Activated gamma-delta T cell treated with Interleukin-2 at 50 U/mL for 16 hours (primary cell): ENCODE measurements at places on chromosomes 12 and 14.

DNA sequence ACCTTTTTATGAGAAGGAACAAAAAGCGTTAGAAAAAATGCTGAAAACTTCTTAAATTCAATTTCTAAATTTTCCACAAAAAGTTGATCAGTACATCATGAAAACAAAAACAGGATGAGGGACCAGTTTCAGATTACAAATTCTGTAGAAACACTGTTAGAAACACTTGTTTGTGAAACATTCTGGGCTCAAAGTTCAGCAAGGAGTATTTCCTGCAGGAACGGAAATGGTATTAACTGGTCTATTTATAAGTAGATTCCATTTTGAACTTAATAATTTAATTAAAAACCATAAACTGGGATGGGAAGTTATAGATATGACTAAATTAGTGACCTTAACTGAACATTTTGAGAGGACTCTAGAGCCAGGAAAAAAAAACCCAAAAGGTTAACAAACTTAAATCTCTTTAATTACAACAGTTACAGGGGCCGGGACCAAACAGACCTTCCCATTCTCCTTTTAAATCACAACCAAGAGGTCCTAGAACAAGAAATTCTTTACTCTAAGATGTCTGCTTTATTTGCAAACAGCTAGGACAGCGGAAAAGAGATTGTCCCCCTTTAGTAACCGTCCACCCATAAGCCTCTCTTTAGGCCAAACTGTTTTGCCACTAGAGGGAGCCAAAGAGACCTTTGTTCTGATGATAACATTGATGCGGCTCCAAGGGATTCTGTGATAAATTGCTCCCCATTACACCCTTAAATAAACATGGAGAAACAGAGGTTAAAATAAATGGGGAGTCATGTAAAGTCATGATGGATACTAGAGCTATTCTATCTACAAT lies 69.0 kb upstream of the RERGL start:
- no peak for DNase-seq

DNA sequence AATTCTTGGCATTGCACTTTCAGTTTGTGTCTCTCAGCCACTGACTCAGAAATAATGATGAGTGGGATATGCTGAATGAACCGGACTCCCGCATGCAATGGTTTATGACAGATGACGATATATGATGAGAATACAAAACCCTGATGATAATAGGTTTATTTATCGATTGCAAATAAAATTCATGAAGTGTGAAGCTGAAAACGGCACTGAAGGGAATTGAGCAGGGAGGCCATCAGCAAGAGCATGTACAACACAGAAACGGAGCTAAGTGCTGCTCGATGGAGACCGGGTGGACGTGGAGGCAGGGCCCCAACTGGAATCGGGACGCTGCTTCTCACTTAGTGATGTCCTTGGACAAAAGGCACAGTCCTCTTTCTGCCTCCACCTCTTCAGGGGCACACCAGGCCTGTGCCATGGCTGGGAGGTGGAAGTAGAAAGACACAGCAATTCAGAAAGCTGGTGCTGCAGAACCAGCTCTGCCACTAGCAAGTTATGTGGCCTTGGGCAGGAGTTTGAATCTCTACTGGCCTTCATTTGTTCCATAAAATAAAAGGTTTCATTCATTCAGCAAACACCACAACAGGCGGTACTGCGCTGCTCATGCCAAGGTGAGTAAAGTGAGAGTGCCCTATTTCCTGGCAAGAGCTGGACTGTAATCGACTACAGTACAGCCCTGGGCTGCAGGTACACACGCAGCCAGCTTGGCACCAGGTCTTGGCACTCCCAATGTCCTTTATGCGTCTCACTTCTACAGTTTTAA lies 117.0 kb downstream of the EGLN3 start:
- no peak for DNase-seq

DNA sequence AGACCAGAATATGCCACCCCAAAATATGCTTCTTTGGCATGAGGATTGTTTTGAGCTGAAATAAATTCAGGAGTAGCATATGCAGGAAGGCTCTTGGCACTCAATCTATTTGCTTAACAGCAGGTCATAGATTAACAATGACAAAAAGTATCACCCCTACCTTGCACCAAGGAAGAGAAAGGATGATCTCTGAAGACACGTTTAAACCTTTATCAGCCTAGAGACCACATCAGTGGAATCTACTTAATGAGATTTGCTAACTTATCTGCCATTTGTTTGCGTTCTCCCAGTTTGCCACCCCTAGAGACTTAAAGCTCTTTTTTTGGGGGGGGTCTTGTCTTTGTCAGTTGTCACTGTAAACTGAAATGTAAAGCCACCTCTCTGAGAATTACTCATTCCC lies 1278.7 kb upstream of the USP15 start:
- DNase-seq, result no peak

DNA sequence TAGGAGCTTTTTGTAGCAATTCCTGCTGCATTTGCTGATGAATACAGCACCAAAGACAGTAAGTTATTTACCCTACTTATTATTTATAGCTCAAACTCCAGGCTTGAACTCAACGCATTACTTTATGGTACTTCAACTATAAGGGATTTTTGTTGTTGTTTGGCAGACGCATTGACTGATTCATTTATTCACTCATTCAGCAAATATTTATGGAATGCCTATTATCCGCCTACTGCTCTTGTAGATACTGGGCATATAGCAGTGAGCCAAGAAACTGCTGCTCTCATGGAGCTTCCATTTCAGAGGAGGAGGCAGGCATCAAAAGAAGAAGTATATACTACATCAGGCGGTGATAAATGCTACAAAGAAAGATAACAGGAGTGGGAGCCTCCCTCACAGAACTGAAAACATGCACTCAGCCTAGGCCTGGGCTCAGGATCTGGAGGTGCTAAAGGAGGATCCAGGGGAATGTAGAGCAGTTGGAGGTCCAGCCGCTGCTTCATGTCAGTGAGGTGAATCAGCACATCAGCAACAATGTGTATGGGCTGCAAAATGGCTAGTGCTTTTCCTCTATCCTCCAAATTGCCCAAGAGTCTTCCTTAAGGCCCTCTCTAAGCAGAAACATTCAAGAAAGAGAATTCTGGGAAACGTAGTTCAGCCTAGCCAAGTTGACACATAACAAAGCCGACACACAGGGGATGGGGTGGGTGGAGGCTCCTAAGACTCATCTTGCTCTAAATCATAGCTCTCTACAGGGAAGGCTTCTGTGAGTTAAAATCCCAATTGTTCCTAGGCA lies 157.5 kb downstream of the NRXN3 start:
- no peak for DNase-seq

DNA sequence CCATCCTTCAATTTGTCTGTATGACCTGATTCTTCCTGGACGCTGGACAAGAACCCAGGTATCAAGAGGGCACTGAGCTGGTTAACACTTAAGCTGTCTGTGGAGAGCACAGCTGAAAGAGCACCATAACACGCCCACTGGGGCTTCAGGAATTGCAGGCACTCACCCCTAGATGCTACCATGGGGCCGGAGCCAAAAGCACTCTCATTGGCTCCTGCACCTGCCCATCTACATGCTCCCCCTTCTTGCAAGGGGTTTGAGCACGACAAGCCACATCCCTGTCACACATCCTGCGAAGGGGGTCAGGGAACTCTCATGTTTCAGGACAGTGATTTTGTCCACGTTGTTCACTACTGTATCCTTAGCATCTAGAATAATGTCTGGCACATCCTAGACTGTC lies 35.1 kb upstream of the TBC1D15 start:
- no peak for DNase-seq

- no peak for DNase-seq
Observed at GRCh38 chr12:49897276-49897675, 6.4 kb downstream of the FAIM2 start.

GRCh38 chr12:42240131-42240750 lies 2.2 kb upstream of the YAF2 start:
- DNase-seq, result no peak

- no peak for DNase-seq
Observed at GRCh38 chr14:25042362-25043299, 7.3 kb downstream of the STXBP6 start.
